NCI-H2081 treated with DMSO at 0.1 percent for 48 hours (cell line): ENCODE measurements at places on chromosomes 1 and 21.

DNA sequence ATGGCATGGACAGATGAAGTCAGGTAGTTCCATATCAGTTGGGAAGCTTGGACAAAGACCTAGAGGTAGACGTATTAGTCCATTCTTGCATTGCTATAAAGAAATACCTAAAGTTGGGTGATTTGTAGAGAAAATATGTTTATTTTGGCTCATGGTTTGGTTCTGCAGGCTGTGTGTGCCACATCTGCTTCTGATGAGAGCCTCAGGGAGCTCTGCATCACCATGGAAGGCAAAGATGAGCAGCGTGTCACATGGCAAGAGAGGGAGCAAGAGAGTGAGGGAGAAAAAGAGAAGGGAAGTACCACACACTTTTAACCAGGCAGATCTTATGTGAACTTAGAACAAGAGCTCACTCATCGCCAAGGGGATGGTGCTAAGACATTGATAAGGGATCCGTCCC lies 9.0 kb downstream of the TSACC start:
- DNase-seq = no peak

GRCh38 chr1:50973875-50974617 lies 4.0 kb downstream of the CDKN2C start:
- no peak for DNase-seq

- DNase-seq = no peak
Observed at GRCh38 chr1:118717893-118718292, 270.2 kb downstream of the TBX15 start.

GRCh38 chr1:204624631-204625216 lies 60.8 kb downstream of the LRRN2 start:
- DNase-seq = no peak

DNA sequence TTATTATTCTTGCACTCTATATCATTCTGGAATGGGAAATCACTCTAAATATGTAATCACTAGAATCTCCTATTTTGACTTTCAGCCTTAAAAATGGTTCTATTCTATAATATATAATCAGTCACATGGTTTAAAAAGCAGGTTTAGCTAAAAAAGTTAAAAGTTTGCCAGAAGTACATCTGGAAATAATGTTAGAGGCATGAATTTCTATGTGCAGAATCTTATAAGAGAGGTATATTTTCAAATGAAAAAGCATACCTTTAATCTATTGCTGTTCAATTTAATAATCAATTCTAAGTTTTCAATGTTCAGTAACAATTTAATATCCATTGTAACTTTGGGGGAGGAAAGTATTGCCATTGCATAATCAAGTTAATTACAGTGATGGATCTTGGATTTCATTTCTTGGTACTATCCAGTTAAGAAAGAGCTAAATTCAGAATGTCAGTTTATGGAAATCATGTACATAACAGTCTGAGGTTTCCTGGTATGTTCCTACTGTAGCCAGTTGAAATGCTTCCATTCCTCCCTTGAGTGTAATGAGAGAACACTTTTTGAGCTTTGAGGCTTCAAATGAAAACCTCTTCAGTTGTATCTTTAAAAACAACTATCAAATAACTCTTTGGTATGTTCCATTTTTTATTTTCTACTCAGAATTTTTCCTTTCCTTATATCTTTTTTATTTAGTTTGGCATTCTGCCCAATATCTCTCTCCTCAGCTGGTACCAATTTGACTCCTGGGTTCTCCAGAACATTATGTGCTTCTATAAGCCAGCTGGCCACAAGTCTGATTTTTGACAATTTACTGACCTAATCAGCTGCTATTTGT lies 175.7 kb upstream of the COL11A1 start:
- no peak for DNase-seq

DNA sequence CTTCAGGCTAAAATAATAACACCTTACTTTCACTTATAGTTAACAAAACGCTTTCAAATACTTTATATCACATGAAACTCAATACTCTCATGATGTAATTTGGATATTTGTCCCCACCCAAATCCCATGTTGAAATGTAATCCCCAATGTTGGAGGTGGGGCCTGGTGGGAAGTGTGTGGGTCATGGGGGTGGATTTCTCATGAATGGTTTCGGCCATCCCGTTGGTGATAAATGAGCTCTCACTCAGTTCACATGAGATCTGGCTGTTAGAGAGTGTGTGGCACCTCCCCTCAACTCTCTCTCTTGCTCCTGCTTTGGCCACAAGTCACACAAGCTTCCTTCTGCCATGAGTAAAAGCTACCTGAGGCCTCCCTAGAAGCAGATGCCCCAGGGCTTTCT lies 22.5 kb upstream of the PTGFRN start:
- no peak for DNase-seq

DNA sequence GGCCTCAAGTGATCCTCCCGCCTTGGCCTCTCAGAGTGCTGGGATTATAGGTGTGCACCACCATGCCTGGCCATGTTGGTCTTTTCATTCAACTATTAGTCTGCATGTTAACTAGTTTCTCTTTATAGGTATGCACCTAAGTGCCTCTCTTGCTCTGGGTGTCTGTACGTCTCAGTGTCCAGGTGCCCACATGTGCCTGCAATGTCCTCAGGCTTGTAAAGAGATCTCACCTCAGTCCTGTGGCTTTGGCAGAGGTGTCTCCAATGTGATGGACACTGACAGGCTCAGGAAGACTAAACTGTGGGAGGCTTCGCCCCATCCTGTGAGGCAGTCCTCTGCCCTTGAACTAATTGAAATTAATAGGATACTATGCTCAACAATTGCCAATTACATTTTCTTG lies 526.3 kb downstream of the PTPRU start:
- no peak for DNase-seq

GRCh38 chr1:201933840-201934430 lies 12.4 kb downstream of the LMOD1 start:
- DNase-seq = no peak

DNA sequence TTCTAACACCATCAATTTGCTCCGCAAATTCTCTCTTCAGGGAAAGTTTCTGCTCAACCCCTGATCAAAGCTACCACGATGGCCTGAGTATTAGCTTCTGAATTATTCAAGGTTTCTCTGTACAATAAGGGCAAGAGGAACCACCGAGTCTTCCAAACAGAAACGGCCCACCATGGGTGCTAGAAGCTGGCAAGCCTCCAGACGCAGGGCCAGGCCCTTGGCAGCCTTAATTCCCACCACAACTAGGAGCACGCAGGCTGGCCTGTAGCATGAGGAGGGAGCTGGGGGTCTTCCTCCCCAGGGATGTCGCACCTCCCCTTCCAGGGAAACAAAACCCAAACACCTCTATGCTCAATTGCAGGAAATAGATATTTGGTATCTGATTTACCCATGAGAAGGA lies 11.1 kb downstream of the RSPH1 start:
- DNase-seq = no peak

DNA sequence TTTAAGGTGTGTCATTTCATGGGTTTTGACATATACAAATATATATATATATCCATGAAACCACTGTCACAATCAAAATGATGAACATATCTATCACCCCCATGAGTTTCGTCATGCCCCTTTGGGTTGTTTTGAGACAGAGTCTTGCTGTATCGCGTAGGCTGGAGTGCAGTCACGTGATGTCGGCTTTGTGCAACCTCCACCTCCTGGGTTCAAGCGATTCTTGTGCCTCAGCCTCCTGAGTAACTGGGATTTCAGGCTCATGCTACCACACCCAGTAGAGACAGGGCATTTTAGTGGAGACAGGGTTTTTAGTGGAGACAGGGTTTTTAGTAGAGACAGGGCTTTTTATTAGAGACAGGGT lies 8.0 kb downstream of the HJV start:
- no peak for DNase-seq

DNA sequence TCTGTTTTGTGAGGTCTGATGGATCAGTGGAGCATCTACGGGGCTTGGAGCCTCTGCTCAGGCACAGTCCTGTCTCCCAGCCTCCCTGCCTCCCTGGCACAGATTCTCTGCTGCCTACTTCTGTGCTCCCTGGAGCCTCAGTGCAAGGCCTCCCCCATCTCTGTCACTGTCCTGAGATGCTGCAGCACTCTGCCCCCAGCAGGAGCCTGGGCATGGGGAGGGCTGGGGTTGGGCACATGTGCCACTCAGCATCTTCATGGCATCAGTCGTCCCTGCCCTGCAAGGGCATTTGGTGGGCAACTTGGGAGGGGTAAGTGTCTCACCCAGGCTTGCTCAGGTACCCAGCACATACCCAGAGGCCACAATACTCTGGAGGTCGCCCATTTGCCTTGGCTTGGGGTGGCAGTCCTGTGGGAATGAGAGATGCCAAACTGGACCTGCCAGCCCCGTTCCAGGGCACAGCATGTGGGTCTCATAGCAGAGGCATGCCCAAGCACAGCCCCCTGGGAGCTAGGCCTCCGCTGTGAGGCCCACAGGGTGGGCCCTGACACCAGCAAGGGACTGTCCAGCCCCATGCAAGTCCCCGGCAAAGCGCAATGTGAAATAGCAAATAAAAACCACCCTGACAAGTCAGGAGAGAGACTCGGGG lies 28.7 kb downstream of the PADI3 start:
- DNase-seq = no peak

- DNase-seq = no peak
Observed at GRCh38 chr1:145837656-145838055, 7.8 kb upstream of the NUDT17 start.
